ENCODE measurements at places on chromosomes 12 and 14. TPM values are rescaled to one million over a fixed set of nuclear protein-coding genes. Genes with fewer than 3 reads are reported as not detected.

The CINP gene
- 56.4 TPM for polyA plus RNA-seq

The MANSC4 gene
- not detected for polyA plus RNA-seq

The INSM2 gene
- polyA plus RNA-seq = not detected

The CDKN3 gene
- polyA plus RNA-seq = 38.9 TPM

The MYO1H gene
- not detected for polyA plus RNA-seq

The C14orf180 gene
- polyA plus RNA-seq = not detected

The ATXN3 gene
- polyA plus RNA-seq = 12.0 TPM

The HOXC9 gene
- polyA plus RNA-seq = 0.26 TPM

The TRHDE gene
- 25.4 TPM for polyA plus RNA-seq

The MGAT2 gene
- polyA plus RNA-seq = 36.6 TPM

The ANKRD33 gene
- polyA plus RNA-seq = not detected

The LDHB gene
- polyA plus RNA-seq = 630 TPM

The HRK gene
- not detected for polyA plus RNA-seq

The TMEM132D gene
- not detected for polyA plus RNA-seq

The TMEM30B gene
- 0.03 TPM for polyA plus RNA-seq

The NAB2 gene
- 65.2 TPM for polyA plus RNA-seq

The MMP14 gene
- polyA plus RNA-seq = 375 TPM

The GUCY2C gene
- polyA plus RNA-seq = not detected

The TDRD9 gene
- 0.09 TPM for polyA plus RNA-seq

The NFE2 gene
- polyA plus RNA-seq = 0.32 TPM

The NDUFB1 gene
- 326 TPM for polyA plus RNA-seq

The TESPA1 gene
- not detected for polyA plus RNA-seq

The CISTR gene
- polyA plus RNA-seq = not detected

The CS gene
- polyA plus RNA-seq = 146 TPM

The LRFN5 gene
- polyA plus RNA-seq = 1.8 TPM

The OR10A7 gene
- not detected for polyA plus RNA-seq

The AKAP6 gene
- 0.22 TPM for polyA plus RNA-seq

The IL26 gene
- polyA plus RNA-seq = not detected

The CIT gene
- polyA plus RNA-seq = 13.1 TPM

The PIANP gene
- polyA plus RNA-seq = 6.8 TPM

The LARP4 gene
- polyA plus RNA-seq = 8.9 TPM

The KRT78 gene
- polyA plus RNA-seq = not detected

The KCNH5 gene
- polyA plus RNA-seq = 0.03 TPM

The C12orf54 gene
- polyA plus RNA-seq = not detected

The PTHLH gene
- 1.6 TPM for polyA plus RNA-seq
